ENCODE measurements at places on chromosomes 11 and 22. TPM values are rescaled to one million over a fixed set of nuclear protein-coding genes. Genes with fewer than 3 reads are reported as not detected.

The GRAMD1B gene
- 40.7 TPM for total RNA-seq

The ARHGAP42 gene
- 0.32 TPM for total RNA-seq

The MRGPRF gene
- not detected for total RNA-seq

The TECTA gene
- 0.18 TPM for total RNA-seq

The LIF gene
- total RNA-seq, result 502 TPM

The LRRC4C gene
- total RNA-seq, result not detected

The RPS6KA4 gene
- 42.0 TPM for total RNA-seq

The ST14 gene
- not detected for total RNA-seq
